ENCODE measurements at places on chromosomes 4 and X.

DNA sequence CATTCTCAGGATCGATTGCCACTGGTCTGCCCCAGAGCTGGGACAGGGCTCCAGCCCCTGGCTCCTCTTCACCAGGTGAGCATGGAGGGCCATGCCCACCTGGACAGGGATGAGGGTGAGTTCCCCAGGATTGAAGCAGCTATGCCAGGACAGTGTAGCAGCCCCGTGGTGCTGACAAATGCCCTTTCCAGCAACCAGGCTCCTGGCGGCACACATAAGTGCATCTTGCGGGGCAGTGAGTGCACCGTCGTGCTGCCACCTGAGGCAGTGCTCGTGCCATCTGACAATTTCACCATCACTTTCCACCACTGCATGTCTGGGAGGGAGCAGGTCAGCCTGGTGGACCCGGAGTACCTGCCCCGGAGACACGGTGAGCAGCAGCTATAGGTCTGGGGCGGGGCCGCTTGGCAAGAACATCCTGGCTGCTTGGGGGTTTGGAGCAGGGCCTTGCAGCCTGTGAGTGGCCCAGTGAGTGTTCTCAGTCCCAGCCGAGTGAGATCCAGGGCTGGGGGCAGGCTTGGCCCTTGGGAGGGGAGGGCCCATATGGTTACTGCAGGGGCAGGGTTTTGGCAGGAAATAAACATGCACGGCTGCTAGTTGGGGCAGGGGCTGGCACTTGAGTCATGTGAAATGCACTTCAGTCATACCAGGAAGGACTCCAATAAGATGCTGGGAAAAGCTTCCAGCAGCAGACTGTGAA lies 6.1 kb downstream of the IL9R start:
- no peak for DNase-seq

DNA sequence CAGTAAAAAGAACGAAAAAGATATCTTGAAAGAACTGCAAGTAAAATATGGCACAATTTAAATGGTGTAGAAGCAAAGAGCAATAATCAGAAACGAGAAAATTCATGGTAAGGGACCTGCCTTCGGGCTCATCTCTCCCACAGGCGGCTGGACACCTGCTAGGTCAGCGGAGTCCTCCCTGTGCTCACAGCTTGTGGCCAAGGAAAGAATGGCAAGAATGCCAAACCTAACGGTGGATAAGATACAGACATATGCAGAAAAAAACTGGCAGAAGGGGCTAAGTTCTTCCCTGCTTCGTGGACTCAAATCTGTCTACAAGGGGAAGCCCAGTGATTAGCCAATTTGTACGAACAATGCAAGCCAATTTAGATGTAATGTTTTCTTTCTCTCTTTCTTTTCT lies 152.1 kb upstream of the VCX start:
- no peak for DNase-seq

DNA sequence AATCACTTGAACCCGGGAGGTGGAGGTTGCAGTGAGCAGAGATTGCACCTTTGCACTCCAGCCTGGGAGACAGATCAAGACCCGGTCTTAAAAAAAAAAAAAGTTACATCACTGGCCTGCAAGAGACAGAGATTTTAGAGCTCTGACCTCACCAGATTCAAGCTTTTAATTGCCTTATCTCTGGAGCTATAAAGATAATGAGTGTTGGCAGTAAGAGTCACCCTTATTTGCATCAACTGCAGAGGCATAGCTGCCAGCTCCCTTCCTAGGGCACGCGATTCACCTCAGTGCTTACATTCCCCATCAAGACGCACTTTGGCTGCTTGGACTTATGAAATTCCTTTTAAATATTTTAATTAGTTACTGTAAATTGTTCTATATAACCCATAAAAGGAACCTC lies 12.5 kb upstream of the SPATA4 start:
- no peak for DNase-seq

- no peak for DNase-seq
These were observed 13.5 kb upstream of the GRIA3 start for GRCh38 chrX:123170546-123170945.

GRCh38 chr4:141849778-141850177 lies 213.4 kb downstream of the IL15 start:
- no peak for DNase-seq
